ENCODE measurements at places on chromosomes 3 and 15. TPM values are rescaled to one million over a fixed set of nuclear protein-coding genes. Genes with fewer than 3 reads are reported as not detected.

IGSF11 gene
- total RNA-seq = not detected

B3GNT5 gene
- 9.3 TPM for total RNA-seq

NPRL2 gene
- 17.7 TPM for total RNA-seq

SLC12A1 gene
- not detected for total RNA-seq

ZNF660 gene
- total RNA-seq = 0.67 TPM

FOXB1 gene
- total RNA-seq = not detected

SH3BP5 gene
- total RNA-seq = 13.5 TPM

- DNase-seq = no peak
Observed at GRCh38 chr3:45907769-45908705, 21.7 kb downstream of the CCR9 start.

DNA sequence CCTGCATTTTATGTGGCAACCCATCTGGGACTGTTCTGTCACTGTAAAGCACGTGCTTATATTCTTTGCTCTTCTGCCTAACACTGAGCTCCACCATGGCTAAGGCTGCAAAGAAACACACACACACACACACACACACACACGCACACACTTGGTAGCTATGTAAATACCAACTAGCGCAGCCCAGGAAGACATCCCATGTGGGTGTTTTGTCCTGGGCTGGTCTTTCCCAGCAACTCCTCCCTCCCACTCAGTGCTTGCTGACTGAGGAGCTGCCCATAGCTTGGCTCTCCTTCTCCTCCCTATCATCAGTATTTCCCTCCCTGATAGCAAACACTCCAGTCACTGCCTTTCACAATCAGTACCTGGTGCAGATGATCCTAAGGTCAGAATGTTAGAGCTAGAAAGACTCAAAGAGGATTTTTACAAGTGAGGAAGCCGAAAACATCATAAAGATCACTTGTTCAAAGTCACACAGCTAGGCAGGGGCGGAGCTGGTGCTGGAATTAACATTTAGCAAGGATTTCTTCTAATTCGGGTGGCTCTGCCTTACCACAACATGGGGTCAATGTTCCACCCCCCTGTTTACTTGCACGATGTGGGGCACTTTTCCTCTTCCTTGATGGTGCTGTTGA lies 377.1 kb upstream of the TBL1XR1 start:
- peak; percentile 67 for DNase-seq

DNA sequence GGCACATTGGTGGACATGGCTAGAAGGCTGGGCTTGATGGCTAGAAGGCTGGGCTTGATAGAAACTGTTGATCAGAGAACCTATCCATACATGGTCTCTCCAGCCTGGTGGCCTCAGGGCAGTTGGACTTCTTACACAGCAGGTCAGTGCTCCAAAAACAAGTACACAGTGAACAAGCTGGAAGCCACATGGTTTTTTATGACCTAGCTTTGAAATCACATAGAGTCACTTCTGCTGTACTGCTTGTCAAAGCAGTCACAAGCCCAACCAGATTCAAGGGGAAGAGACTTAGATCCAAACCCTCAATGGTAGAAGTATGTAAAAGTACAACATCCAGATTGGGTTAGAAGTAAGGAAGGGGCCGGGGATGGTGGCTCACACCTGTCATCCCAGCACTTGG lies 89.4 kb upstream of the HES1 start:
- no peak for DNase-seq

DNA sequence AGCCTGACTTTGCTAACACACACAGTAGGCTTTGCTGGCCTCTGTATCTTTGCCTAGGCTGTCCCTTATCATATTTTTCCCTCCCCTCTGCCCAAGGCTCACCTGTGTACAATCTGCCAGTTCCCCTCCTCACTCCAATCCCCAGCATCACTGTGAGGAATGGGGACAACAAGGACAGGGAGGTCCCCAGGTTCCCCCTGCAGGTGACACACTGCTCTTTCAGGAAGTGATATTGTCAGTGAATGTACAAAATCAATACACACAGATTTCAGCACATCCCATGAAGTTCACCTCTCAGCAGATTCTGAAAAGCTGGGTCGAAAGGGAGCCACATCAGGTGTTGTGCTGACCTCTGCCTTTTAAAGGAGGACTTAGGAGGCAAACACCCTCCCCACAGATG lies 177.5 kb downstream of the RAB11A start:
- no peak for DNase-seq

DNA sequence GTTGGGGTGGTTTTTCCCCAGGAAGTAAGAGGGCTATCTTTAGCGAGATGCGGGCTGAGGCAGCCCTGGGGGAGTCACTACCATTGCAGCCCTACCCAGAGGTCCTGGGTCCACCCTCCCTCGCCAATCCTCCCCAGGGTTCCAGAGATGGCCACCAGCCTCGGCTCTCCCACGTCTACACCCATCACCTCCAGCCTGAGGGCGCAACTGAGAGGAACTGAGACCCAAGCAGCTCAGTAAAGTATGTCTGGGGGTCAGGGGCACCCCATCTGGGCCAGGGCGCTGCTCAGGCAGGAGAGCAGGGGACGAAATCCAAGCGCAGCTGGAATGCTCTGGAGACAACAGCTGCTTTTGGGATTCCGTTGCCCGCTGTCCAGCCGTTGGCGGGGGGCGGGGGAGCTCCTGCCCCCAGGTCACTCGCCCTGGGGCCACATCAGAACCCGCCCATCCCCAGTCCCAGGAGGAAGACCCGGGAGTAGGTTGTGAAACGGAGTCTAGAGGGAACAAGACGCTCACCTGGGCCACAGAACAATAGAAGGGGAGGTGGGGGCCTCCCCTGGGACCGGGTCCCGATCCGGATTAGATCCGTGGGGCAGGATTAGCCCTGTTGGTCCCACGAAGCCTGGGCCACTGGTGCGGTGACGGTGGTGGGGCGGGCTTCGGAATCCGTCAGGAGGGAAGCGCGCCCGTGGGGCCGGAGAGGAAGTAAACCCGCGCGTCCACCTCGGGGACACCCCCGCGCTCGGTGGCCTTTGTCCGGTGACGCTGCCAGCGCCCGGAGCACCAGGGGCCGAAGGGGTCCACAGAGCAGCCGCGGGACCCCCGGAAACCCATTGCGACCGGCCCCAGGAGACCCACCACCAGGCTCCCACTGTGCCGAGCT lies 1.4 kb upstream of the NDUFAF3 start:
- no peak for DNase-seq

GRCh38 chr3:9883706-9884554 lies 3.9 kb upstream of the CIDEC start:
- no peak for DNase-seq

GRCh38 chr3:170023165-170023564 lies 14.6 kb upstream of the GPR160 start:
- no peak for DNase-seq

GRCh38 chr15:65939901-65940617 lies 70.8 kb downstream of the RAB11A start:
- peak; percentile 85 for DNase-seq

- DNase-seq = no peak
Observed at GRCh38 chr3:157170861-157171260, 10.9 kb upstream of the CCNL1 start.

DNA sequence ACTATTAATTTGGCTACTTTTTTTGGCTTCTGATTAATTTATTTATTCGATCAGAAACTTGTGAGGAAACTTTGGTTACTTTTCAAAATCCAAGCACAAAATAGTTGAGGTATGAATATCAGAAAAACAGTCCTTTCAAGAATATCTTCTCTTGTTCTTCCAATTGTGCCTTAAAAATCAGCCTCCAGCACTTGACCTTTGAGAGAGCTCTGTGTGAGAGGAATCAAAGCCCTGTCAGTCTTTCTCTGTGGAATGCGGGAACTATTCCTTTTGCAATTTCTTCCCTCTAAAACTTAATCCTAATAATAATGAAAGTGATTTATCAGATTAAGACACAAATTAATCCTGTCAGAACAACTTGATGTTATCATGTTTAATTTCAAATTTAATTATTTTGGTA lies 185.9 kb downstream of the ABHD5 start:
- no peak for DNase-seq

DNA sequence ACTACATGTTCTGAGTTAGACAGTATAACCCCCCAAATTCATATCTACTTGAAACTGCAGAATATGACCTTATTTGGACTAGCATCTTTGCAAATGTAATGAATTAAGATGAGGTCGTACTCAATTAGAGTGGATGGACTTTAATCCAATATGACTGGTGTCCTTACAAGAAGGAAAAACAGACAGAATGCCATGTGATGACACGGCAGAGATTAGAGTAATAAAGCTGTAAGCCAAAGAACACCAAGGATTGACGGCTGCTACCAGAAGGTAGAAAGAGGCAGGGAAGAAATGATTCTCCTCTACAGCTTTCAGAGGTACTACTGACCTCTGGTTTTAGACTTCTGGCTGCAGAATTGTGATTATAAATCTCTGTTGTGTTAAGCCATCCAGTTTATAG lies 30.3 kb downstream of the GALK2 start:
- no peak for DNase-seq

DNA sequence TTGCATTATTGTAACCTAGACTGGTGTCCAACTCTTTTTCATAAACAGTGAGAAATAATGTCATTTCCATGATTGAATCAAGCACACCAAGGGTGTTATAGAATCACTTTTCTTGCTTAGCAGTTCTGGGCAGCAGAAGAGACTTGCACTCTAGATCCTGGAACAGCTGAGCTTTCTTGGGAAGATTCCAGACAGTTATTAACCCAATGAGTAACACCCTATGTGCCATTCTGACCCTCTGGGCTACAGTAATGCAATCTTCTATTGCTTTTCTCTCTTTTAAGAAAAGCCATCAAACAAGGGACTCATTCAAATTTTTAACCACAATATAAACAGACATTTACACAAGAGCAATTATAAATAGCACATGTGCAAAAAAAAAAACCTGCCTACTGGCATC lies 39.3 kb upstream of the USP3 start:
- DNase-seq = peak; percentile 52

DNA sequence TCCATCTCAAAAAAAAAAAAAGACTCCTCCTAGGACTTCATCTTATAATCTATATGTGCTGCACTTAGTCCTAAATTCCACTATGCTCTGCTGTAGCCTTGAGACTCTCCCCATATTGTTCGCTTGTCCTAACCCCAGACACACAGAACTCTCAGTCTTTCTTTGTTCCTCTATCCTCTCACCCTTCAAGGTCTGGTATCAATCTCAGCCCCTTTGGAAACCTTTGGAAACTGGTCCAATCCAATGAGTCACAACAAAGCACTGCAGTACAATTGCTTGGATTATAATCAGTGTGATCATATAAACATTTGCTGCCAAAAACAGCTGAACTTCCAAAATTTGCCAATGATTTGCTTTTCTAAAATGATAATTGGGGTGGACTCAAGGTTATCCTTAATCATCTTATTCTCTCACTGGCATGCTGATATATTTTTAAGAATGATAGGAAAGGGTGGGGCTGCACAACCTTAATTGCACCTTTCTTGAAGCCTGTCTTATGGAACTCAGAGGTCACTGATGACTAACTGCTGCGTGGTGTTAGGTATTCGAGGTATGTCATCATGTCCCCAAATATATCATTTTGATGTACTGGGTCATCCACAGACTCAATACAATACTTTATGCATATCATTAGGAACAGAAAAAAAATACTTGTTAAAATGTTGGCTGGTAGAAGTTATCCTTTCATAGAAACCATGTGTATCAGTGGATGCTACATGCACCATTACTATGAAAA lies 756.7 kb downstream of the NR2F2 start:
- no peak for DNase-seq

DNA sequence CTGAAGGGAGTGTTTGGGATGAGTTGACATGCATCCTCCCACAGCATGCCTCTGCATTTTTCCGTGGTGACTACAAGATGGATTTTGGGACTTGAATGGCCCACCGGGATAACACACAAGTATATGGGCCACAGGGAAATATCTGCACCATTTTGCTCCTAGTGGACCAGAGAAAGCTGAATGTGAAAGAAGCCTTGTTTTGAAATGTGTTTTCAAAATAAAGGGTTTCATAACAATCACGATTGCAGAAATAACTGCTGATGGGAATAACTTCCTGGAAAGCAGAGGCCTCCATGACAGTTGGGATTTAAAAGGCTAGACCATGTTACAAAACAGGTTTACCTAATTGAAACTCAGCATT lies 77.5 kb upstream of the PRR23C start:
- DNase-seq = no peak

DNA sequence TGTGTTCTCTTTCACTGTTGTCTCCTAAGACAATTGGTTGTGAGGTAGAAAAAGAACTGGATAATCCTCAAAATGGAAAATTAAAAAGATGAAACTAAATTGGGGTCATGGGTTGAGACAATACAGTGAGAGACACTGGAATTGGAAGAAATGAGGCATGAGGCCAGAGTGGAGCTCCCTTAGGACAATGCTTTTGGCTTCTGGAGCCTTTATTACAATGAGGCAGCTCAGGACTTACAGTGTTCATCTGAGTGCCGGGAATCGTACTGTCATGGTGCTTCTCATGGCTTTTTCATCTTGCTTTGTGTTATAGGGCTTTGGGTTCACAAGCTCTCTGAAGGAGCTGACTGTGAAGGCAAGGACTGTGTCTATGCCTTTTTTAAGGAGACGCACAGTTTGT lies 293.5 kb downstream of the SOX2 start:
- DNase-seq = no peak

DNA sequence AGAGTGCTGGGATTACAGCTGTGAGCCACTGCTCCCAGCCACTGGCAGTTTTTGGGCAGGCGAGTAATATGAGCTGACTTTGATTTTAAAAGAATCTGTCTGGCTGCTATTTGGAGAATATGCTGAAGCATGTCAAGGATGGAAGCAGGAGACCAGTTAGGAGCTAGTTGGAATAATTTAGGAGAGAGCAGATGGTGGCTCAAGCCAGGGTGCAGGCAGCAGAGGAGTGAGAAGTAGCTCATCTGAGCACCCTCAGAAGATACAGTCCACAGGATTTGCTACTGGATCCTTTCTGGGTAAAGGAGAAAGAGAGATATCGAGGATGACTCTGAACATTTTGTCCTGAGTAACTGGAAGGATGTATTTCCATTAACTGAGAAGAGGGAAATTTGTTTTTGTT lies 30.4 kb upstream of the BDH1 start:
- DNase-seq = no peak

- no peak for DNase-seq
Observed at GRCh38 chr15:29789871-29790270, 32.4 kb downstream of the TJP1 start.

- peak; percentile 28 for DNase-seq
Observed at GRCh38 chr3:186361762-186362536, at the start of gene DGKG. TSS of gene DGKG (minus strand) at chr3:186362234. CDS start at chr3:186320459, 41,775 bp downstream.

DNA sequence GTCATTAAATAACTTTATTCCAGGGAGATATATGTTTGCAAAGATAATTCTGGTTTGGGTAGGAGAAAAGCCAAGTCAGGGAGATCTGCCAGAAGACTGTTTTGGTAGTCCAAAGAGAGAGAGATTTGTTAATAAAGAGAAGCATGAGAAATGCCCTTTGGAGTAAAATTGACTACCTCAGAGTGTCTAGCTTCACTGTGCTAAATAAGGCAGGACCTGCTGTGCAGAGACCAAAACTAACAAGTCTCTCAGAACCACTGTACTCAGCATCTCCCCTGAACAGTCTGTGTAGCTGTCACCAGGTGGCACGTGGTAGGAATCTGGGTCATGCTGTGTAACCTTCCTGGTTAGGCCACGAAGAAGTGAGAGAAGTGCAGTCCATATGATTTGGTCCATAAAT lies 31.6 kb upstream of the SLC35G2 start:
- DNase-seq = no peak
